ENCODE measurements at places on chromosomes 6 and 20. TPM values are rescaled to one million over a fixed set of nuclear protein-coding genes. Genes with fewer than 3 reads are reported as not detected.

The GTSF1L gene
- not detected for total RNA-seq

The TCP11 gene
- not detected for total RNA-seq

The HCK gene
- total RNA-seq, result not detected

- no peak for DNase-seq
Observed at GRCh38 chr6:25181350-25181724, 97.8 kb upstream of the CARMIL1 start.

- DNase-seq, result no peak
Observed at GRCh38 chr6:74222768-74223333, 526.8 kb downstream of the CD109 start.

GRCh38 chr20:16479666-16480065 lies 93.6 kb downstream of the KIF16B start:
- DNase-seq, result no peak

DNA sequence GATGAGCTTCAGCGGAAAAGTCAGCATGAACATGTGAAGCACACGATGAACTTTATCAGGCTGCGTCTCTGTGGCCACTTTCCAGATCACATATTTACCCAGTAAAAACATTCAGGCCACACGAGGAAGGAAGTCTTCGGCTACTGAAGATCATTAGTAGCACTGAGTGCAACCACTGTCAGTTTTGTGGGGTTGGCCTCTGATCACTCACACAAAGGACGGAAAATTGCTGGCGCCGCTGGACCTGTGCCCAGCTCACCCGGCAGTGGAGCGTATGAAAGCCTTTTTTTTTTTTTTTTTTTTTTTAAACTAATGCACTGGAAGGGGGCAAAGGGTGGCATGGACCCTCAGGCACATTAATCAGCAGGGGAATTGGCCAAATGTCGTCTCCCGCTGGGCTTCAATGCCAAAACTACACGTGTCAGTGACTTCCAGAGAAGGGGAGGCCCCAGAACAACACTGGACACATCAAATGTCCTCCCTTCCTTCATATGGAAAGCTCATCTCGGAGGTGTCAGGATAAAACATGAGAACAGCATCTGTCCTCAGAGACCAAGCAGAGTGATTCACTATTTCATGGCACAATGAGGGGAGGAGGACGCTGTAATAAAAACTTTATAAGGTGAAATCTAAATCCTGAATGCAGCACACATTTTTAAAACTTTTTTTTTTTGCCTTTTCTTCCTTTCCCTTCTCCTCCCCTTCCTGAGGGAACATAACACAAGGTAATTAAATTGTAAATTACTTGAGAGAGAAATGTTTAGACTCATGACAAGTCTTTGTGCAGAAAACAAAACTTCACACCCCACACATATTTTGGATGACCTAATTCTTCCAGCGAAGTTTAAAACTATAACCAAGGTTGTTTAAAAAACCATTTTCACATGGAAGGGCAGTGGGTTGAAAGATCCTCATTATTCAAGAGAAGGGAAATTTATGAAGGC lies 223.4 kb downstream of the FOXC1 start:
- no peak for DNase-seq

GRCh38 chr20:23955896-23956295 lies 32.7 kb downstream of the GGTLC1 start:
- no peak for DNase-seq

GRCh38 chr6:149236589-149236988 lies 80.9 kb upstream of the TAB2 start:
- DNase-seq, result no peak

The BIRC7 gene
- total RNA-seq, result not detected

The C6orf163 gene
- total RNA-seq, result 2.3 TPM

GRCh38 chr6:117558818-117559217 lies 43.5 kb downstream of the GOPC start:
- DNase-seq, result no peak

DNA sequence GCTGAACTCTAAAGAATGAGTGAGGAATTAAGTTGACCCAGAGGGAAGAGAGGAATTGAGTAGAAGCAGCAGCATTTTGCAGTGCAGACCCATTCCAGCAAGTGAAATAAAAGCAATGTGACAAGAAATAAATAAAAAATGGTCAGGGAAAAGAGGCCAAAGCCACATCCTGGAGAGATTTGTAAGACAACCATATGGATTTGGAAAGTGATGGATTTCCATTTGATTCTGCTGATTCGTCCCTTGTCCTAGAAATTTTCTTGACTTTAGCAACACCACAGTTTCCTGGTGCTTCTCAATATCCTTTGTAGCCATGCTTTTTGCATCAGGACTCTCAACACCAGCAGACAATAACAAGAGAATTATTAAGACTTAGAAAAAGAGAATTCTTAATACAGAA lies 29.8 kb downstream of the ANKEF1 start:
- no peak for DNase-seq

All from activated CD4-positive, alpha-beta T cell treated with anti-CD3 and anti-CD28 coated beads, Interleukin-2, amount 10 ng/mL, durations not matched to agents 7 days and 5 days (primary cell).